Ovary (tissue), 10 donors: ENCODE measurements at places on chromosomes 11 and 22. TPM values are rescaled to one million over a fixed set of nuclear protein-coding genes. Genes with fewer than 3 reads are reported as not detected.

NPTXR gene
- 23.1 TPM for total RNA-seq

DNA sequence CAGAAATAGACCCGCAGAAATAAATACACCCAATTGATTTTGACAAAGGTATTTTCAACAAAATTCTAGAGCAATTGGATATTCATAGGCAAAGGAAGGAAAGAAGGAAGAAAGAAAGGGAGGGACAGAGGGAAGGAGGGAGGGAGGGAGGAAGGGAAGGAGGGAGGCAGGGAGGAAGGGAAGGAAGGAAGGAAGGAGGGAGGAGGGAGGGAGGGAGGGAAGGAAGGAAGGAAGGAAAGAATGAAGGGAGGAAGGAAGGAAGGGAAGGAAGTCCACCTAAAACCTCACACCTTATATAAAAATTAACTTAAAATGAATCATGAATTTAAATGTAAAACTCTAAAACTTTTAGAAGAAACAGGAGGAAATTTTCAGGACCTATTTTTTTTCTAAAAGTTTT lies 94.2 kb upstream of the USP47 start:
- DNase-seq = no peak

CARD10 gene
- 6.4 TPM for total RNA-seq

- DNase-seq = peak; percentile 91
Measured at GRCh38 chr11:34274712-34275398, 83.0 kb downstream of the ABTB2 start.

- no peak for DNase-seq
Measured at GRCh38 chr11:94694309-94695060, 73.7 kb upstream of the AMOTL1 start.

- no peak for DNase-seq
Measured at GRCh38 chr11:94910779-94911178, 62.6 kb downstream of the CWC15 start.

HSPB2 gene
- 10.3 TPM for total RNA-seq

DNA sequence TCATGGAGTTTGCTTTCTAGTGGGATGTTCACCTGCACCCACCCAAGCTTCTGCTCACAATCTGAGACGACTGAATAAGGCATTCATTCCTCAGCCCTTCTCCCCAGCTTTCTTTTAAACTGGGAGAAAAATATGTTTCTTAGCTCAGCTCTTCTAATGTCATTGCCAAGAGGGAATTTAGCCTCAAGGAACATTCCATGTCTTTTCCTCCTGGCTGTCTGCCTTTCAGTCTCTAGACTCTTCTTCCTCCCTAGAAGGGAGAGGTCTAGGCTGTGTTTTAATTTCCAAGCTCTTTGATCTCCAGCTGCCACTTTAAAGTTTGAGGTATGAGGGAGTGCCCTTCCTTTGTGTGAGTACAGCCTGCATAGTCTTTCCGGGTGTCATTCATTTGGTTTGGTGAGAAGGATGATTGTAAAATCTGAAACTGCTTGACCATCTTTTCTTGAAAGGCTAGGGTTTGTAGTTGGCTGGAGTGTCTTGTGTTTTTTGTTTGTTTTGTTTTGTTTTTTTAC lies 11.7 kb upstream of the HTATIP2 start:
- no peak for DNase-seq

DNA sequence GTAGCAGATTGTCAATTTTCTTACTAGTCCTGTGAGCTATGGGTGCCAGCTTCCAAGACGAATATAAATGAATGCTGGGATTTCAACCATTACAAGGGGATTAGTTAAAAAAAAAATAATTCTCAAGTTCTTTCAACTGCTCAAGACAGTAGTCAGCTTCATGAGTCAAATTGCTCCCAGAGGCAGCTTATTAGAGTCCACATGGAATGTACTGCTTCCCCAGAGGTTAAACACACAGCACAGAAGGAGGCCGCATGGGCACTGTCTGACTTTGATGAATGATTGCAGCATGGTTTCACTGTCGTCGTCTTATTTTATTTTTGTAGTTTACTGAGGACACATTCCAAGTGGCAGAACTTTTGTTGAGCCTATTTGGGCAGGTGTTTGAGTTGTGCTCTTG lies 563.2 kb downstream of the TMEM135 start:
- DNase-seq = no peak

DNA sequence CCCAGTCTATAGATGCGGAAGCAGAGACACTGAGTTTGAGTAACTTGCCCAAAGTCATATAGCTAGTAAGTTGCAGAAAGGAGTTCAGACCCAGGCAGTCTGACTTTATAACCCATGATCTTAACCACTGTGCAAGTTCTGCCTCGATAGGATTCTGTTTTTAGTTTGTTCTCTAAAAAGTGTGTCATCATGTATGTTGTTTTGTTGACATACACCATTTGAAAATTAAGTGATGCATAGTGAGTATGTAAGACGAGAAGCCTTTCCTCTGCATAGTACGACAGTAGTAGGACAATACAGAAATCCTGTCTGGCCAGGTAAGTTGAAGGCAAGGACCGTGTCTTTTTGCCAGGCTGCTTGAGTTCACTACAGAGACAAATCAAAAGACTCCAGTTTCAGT lies 3.3 kb downstream of the ZC3H12C start:
- DNase-seq = no peak

GRCh38 chr11:92504534-92504933 lies 279.9 kb downstream of the FAT3 start:
- no peak for DNase-seq

PHF21B gene
- total RNA-seq = 8.2 TPM

DNA sequence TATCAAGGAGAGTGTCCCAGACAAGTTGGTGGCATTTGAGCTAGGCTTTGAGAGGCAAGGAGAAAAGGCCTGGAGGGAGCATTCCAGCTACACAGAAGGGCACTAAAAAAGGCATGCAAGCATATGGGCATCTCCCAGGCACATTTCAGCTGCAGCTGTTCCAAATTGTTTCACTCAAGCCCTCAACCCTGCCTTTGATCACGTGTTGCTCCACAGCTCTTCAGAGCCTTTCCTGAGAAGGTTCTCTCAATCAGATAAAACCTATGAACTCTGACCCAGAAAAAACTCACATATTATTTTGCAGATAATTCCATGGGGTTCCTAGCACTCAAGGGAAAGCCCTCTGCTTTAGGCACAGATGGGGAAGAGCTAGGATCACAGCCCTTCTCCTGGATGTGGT lies 24.4 kb upstream of the HSPA8 start:
- no peak for DNase-seq

DNA sequence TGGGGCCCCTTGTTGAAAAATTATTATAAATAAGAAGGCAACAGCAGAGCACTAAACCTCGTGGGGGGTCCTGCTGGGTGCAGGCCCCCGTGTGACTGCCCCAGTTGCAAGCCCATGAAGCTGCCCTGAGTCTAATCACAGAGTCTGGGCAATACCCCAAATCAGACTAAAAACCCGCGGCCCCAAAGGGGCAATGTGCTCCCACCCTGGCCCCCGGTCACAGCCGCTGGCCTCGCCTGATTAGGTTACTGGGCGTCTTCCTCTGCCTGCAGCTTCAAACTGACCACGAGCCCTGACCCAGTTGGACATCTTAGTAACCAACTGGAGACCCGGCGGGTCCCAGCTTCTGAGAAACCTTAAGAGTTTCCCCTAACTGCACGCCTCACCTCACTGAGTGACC lies 1.6 kb downstream of the CXCR5 start:
- no peak for DNase-seq

SPON1 gene
- 112 TPM for total RNA-seq

GRCh38 chr11:59708537-59708936 lies 5.1 kb downstream of the OR10V1 start:
- DNase-seq = no peak

ARHGAP42 gene
- 8.2 TPM for total RNA-seq

NECTIN1 gene
- total RNA-seq = 6.3 TPM

- DNase-seq = no peak
Measured at GRCh38 chr22:30931541-30932300, 36.9 kb downstream of the MORC2 start.

PVALB gene
- not detected for total RNA-seq

KRTAP5-10 gene
- not detected for total RNA-seq

DNA sequence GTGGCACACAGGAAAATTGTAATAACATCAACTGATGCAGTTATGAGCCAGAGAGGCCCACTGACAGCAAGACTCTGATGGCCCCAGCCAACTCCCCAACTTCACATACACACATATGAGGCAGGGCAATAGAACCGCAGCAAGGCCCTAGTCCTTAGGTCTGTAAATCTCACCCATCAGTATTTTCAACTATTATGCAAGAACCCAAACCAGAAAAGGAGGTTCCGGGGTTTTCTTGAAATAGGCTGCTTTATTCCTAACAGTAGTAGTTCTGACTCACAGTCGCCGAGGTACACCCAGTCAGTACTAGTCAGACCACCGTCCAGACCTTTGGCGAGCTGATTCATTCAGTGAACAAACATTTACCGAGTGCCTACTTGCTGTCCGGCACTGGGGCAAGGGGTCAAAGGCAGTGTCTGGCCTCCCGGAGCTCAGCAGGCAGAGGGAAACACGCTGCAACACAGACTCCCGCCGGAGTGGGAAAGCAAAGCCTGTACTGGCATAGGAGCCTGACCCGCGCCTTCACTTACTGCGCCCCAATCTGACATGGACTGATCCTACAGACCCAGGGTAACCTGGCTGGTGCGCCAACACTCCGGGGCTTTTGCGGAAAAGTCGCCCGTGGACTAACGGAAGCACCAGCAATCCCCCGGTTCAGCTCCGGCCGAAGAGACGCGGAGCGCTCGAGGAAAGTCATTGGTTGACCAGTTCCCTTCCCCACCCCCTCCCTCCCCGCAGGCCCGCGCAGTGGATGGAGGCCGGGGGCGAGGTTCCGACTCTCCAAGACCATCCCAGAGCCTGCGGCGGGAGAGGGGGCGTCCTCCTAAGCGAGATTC lies 1.3 kb downstream of the PLEKHA7 start:
- DNase-seq = peak; percentile 42

CLTCL1 gene
- total RNA-seq = 3.5 TPM

DNA sequence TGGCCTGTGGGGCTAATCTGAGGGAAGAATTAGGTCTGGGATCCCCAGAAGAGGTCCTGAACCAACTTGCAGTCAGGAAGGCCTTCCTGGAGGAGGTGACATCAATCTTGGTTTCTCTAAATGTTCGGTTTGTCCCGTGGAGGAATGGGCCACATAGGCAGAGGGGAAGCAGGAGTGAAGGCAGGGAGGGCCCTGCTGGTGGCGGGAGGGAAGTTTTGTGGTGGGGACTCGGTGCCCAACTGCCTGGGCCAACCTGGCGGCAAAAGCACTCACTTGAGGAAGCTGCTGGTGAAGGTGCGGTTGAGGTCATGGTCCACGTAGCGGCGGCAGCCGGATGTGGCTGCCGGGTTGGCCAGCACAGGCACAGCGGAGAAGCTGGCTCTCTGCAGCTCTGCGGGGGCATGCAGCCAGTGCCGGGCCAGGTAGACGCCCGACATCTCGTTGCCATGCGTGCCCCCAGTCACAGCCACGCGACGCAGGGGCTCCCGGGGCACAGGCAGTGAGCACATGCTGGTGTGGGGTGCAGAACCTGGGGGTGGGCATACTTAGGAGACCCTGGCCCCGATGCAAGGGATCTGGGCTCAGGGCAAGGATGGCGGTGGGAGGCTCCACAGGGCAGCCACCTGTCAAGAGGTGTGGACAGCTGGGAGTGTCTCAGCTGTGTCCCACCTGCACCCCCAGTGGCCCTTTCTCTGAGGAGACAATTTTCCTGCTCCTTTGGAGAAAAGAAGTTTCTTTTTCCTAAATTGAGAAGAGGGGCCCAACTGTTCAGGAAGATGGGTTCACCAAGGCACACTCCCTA lies 3.8 kb downstream of the ACY3 start:
- DNase-seq = no peak

DNA sequence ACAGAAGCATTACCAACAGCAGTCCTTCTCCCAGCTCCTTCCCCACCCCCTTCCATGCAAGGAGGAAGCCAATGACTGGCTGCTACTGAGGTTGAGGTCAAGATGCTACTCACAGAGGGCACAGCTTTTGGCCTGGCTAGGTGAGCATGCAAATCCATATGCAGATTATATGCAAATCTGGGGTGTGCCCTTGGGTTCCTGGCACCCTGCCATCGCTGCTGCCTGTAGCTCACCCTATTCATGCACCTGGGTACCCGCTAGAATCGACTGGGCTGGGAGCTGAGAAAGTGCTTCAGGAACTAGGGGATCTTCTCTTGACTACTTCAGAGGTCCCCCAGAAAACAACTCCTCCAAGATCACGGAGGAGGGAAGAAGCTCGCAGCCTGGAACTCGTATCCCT lies 4.0 kb downstream of the DSCAML1 start:
- DNase-seq = no peak

PGA5 gene
- total RNA-seq = 0.69 TPM

DNA sequence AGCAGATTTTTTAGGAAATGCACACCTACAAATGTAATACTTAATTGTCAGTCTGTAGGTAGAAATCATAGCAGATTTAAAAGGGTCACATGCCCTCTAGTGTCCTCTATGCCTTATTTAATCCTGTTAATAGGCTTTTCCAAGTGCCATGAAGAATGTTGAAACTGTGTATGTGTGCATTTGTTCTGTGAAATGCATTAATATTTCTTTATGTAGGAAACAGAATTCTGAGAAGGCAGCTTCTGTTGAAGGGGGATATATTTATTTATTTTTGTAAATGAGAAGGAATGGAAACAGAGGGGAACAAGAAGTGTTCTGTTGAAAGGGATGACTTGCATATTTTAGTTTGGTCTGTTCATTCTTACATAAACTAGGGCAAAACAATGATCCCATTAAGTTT lies 51.0 kb downstream of the SVIP start:
- DNase-seq = no peak

MS4A1 gene
- total RNA-seq = 0.74 TPM

SPDYC gene
- total RNA-seq = not detected

MUC5AC gene
- not detected for total RNA-seq

GRCh38 chr11:69925366-69926196 lies 106.4 kb upstream of the FGF3 start:
- DNase-seq = peak; percentile 13

GRCh38 chr11:696955-697491 lies 1.4 kb downstream of the TMEM80 start:
- no peak for DNase-seq

DNA sequence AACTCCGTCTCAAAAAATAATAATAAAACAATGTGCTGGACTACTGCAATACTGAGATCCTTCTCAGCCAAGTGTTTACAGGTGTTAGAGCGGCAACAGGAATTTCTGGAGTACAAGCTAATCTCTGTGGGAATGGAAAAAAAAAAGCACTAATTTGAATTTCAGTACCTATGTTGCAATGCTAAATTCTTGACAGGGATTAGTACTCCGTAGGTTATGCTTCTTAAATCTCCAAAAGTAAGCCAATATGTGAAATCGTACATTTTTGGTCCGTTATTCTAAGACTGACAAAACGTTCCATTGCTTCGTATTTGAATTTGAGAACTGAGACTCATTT lies 1.1 kb downstream of the ATL3 start:
- no peak for DNase-seq

DNA sequence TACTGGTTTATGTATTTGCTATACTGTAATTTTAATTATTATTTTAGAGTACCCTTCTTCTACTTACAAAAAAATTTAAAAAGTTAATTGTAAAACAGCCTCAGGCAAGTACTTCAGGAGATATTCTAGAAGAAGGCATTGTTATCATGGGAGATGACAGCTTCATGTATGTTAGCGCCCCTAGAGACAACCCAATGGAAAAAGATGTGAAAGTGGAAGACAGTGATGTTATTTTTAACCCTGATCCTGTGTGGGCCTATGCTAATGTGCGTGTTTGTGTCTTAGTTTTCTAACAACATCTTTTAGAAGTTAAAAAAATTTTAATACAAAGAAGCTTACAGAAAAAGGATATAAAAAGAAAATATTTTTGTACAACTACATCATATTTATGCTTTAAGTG lies 205.0 kb downstream of the FAM76B start:
- DNase-seq = no peak
